ENCODE measurements at places on chromosomes 3 and 15. TPM values are rescaled to one million over a fixed set of nuclear protein-coding genes. Genes with fewer than 3 reads are reported as not detected.

DNA sequence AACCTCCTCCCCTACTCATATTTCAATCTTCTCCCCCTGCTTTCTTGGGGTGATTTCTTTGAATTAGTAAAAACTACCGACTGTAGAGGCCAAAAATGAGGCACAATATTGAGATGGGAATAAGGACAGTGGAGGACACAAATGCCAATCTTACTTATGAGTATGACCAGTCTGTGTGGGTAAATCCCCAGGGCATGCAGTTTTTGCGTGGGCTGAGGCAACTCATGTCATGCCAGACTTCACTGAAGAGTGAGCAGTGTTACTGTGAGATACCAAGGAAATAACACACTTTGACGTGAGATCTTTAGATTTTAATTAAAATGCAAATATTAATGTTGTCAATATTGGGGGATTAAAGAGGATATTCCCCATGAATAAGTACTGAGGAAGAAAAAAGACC lies 254.3 kb upstream of the ICE2 start:
- no peak for DNase-seq

DNA sequence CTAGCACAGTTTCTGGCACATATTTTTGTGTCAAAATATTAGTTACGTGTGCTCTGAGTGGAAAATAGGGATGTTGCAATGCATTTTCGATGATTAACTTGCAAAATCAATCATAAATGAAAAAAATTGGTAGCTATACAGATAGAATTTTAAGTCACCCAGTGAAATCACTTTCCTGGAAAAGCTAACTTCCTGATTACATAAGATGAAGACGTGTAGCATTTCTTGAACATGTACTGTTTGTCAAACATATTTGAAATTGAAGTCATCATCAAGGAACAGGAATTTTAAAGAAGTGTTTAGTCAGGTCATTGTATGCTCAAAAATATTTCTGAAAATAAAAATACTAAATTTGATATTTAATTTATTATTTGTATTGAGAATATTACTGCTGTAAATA lies 977.7 kb downstream of the PLOD2 start:
- no peak for DNase-seq

The MYL3 gene
- total RNA-seq, result 6.2 TPM

DNA sequence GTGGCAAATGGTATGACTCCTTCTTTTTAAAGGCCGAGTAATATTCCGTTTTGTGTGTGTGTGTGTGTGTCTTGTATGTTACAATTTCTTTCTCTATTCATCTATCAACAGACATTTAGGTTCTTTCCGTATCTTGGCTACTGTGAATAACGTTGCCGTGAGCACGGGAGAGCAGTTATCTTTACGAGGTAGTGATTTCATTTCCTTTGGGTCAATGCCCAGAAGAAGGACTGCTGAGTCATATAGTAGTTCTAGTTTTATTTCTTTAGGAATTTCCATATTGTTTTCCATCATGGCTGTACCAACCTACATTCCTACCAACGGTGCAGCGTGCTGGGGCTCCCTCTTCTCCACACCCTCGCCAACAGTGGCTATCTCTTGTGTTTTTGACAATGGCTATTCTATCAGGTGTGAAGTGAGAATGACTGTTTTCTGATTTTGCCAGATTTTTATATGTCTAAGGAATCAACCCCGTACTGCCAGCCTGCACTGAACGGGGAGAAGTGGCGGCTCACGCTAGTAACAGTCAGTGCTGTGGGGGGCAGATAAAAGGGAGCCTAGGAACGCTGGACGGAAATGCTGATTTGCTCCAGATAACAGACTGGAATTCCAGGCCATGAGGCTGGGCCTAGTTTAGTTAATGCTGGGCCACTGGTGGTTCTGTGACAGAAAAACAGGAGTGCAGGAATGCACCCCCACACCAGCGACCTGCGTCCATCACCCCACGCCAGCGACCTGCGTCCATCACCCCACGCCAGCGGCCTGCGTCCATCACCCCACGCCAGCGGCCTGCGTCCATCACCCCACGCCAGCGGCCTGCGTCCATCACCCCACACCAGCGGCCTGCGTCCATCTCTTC lies 168.1 kb downstream of the XXYLT1 start:
- DNase-seq, result no peak

Measured in breast epithelium (tissue), 4 donors.